ENCODE measurements at places on chromosomes 3 and 15.
A peak's percentile ranks its signal among the peaks of the same experiment; 100 is the strongest.

GRCh38 chr15:91988071-91988470 lies 134.6 kb downstream of the SLCO3A1 start:
- no peak for DNase-seq

GRCh38 chr15:70505411-70505919 lies 257.9 kb downstream of the UACA start:
- peak; percentile 14 for DNase-seq

GRCh38 chr3:14133876-14134275 lies 9.0 kb downstream of the TMEM43 start:
- no peak for DNase-seq

DNA sequence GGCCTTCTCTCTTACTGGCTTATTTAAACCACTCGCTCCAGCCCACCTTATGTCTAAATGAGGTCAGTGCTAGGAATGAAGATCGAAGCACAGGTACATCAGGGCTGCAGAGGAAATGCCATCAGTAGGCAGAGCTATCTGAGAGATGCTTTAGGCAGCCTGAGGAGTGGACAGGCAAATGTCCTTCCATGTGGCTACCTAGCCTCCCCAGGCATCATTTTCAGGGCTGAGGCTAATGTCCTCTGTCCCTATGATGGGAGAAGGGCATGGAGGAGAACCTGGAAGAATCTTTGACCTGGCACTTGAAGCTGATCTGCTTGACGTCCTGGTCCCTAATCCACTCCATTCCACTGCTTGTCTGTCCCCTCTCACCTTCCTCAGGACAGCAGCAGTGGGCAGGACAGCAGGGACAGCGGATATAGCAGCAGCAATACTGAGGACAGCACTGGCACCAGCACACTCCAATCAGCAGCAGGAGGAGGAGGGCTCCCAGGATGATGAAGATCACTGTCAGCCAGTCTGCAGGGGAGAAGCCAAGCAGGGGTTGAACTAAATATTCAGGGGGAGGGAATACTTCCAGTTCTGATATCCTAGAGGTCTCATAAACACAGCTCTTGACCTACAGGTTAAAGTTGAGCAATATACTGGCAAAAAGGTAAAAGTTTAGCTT lies 21.0 kb downstream of the ILDR1 start:
- DNase-seq: no peak

DNA sequence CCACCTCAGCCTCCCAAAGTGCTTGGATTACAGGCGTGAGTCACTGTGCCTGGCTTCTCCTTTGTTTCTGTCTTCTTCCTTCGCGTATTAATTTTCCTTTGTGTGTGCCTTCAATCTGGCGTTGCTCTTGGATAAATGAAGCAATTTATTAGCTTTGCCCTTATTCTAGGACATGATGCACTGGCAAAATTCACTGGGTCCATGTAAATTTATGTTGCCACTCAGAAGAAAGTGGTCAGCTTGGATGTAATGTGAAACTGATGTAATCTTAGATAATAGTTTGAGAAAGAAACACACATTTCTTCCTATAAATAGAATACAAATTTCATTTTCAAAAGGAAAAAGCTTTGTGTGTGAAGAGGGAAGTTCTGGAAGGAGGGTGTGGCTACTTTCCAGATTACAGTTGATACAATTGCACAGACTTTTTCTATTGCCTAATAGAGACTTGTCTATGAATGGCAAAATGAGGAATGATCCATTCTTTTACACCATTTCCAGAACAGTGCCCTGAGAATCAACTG lies 23.3 kb upstream of the ATP1B3 start:
- no peak for DNase-seq

DNA sequence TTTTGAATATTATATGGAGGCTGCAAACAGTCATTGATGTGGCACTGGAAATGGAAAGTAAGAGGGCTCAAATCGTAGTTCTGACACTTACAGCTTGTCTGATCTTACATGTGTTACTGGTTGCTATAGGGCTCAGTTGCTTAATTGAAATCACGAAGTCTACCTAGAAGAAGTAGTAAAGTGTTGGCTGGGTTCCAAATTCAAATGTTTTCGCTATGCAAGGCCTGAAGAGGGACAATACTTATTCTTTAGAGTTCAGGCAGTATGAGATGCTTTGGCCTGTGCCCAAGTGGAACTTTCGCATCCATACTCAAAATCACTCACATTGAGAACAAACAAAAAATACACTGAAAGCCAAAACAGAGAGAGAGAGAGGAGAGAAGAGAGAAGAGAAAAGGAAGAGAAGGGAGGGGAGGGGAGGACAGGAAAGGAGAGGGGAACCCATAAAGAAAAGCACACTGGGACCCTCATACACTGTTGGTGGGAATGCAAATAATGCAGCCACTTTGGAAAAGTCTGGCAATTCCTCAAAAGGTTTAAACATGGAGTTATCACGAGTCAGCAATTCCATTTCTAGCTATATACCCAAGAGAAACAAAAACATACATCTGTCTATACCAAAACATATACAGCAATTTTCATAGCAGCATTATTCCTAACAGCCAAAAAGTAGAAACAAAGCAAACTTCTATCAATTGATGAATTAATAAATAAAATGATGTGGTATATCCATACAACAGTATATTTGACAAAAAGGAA lies 2.9 kb upstream of the FXR1 start:
- peak; percentile 67 for DNase-seq

DNA sequence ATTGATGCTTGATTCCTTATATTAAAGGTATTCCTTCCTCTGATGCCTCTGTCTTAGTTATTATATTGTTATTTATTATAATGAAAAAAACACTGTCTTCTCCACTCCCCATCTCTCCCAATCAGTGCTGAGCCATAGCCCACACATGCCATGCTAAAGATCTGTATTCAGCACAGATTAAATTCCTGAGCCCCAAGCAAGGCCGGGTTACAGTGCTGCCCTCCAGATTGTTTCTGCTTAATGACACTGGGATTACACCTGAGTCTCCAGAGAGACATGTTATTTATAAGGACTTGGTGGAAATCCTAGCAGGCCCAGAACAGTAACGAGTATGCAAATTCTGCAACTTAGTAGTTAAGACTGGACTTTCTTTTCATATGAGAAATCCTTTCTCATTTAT lies 305.9 kb upstream of the UMPS start:
- DNase-seq: no peak

DNA sequence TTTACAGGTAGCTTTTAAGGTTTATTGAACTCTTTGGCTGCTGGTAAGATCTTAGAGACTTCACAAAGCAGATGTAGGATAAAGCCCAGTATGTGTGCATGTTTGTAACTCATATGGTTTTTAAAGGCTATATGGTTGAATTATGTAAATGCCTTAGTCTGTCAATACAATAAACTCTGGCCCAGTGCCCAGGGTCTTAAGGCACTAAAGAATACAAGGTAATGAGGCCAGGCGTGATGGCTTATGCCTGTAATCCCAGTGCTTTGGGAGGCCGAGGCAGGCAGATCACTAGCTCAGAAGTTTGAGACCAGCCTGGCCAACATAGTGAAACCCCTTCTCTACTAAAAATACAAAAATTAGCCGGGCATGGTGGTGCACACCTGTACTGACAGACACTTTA lies 170.3 kb upstream of the CGNL1 start:
- DNase-seq: no peak

DNA sequence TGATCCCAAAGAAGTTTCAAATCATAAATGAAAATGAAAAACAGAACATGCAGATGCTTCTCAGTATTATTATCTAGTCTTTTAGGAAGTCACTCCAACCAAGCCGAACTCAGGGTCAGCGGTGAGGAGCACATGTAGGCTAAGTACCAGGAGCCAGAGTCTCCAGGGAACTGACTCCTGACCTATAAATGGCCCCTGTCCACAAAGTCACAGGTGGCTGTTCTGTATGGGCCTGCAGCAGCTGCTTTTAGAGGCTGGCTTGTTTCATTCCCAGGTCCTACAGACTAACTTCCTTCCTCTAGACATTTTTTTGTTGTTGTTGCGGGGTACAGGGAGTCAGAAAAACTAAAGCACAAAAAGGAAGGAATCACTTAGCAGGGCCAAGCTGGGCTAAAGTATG lies 54.6 kb downstream of the DAPK2 start:
- no peak for DNase-seq
